Tibial artery (tissue), 4 donors: ENCODE measurements at places on chromosomes 4 and X.

DNA sequence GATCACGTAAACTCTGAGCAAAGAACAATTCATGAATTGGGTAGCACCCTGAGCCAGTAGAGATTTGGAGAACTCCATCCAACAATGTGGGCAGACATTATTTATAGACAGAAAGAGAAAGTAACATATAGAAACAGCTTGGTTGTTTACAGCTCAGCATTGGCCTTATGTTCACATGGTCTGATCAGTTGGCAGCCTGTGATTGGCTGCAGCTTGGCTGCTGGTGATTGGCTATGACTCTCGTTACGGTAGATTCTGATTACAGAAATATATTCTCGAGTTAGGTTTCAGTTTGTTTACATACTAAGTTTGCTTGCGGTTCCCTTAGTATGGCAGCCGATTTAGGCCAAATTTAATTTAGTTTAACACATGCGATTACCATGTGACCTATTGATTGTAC is 663.4 kb downstream of the RAPGEF2 start:
- no peak for DNase-seq

- DNase-seq = no peak
Observed at GRCh38 chr4:120915336-120915735, 7.2 kb downstream of the PRDM5 start.

DNA sequence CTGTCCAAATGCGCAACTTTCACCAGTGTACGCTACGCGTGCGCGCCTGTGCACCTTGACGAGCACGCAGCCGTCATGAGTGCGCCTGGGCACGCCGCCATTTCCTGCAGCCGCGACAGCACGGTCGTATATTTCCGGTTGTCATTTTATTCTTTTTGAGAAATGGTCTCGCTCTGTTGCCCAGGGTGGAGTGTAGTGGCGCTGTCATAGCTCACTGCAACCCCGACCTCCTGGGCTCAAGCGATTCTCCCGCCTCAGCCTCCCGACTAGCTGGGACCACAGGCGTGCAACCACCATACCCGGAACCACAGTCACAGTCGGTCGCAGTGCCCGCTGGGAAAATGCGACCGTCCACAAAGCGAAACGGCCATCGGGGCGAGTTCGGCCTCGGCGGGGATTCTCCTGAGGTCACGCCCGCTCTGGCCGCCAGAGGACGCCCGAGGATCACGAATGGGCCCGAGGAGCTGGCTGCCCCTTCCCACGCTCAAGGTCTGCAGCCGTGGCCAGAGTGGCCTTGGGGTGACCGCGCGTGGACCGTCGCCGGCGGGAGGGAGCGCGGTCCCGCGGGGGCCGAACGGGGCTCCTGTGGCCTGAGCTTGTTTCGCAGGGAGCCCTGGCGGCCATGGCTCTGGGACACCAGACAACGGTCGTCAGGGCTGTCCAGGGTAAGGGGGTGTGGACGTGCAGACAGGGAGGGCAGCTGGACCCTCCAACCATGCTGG is 23.7 kb upstream of the PNMA3 start:
- peak; percentile 78 for DNase-seq

GRCh38 chr4:74714611-74715130 is 79.7 kb downstream of the BTC start:
- no peak for DNase-seq

- DNase-seq = no peak
Observed at GRCh38 chrX:53926030-53926429, 118.2 kb downstream of the PHF8 start.
